Fibroblast of lung (primary cell): ENCODE measurements at places on chromosomes 3 and 15. TPM values are rescaled to one million over a fixed set of nuclear protein-coding genes. Genes with fewer than 3 reads are reported as not detected.

The PLA2G4F gene
- total RNA-seq = not detected in 2 replicates

The SLC24A1 gene
- 3.9 and 4.5 TPM in 2 replicates for total RNA-seq

The RARRES1 gene
- 93.3 and 547 TPM in 2 replicates for total RNA-seq

The RPN1 gene
- 303 and 417 TPM in 2 replicates for total RNA-seq

The STRIT1 gene
- not detected in 2 replicates for total RNA-seq

The SLC51B gene
- total RNA-seq = 0.51 and 0.66 TPM in 2 replicates

The GP9 gene
- total RNA-seq = not detected in 2 replicates

The NRROS gene
- under 0.01 and 0.33 TPM in 2 replicates for total RNA-seq

The KBTBD8 gene
- 1.0 and 2.3 TPM in 2 replicates for total RNA-seq

The RTP3 gene
- not detected in 2 replicates for total RNA-seq
